ENCODE measurements at places on chromosomes 7 and 10. TPM values are rescaled to one million over a fixed set of nuclear protein-coding genes. Genes with fewer than 3 reads are reported as not detected.

ARHGAP22 gene
- 0.82 TPM for total RNA-seq

PSD gene
- total RNA-seq, result 1.4 TPM

- DNase-seq, result no peak
Observed at GRCh38 chr10:92014620-92015019, 91.0 kb downstream of the BTAF1 start.

- DNase-seq, result no peak
Observed at GRCh38 chr7:42272793-42273665, 36.0 kb upstream of the GLI3 start.

- no peak for DNase-seq
Observed at GRCh38 chr10:131697476-131698128, 203.2 kb upstream of the PPP2R2D start.

GRCh38 chr10:110750931-110751330 is 106.8 kb downstream of the RBM20 start:
- DNase-seq, result no peak

DNA sequence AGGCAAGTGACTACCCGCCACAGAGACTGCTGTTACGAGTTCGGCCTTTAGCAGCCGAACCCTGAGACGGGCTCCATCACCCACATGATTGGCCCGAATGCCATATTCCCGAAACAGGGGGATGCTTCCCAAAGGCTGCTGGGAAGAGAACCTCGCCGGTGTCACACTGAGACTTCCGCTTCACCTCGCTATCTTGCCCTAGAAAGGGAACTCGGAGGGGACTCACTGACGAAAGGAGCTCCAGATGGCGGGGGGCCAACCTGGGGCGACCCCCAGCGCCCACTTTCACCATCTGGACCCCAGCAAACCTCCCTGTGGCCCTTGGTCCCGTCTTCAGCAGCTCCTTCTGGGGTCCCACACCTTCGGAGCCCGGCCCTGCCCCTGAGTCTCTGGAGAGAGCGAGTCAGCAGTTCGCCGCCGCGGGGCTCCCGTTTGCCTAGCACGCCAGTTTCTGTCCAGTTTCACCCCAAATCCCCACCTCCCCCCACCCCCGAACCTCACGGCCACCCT is 529 bp downstream of the HPS1 start:
- DNase-seq, result peak; percentile 57

DNA sequence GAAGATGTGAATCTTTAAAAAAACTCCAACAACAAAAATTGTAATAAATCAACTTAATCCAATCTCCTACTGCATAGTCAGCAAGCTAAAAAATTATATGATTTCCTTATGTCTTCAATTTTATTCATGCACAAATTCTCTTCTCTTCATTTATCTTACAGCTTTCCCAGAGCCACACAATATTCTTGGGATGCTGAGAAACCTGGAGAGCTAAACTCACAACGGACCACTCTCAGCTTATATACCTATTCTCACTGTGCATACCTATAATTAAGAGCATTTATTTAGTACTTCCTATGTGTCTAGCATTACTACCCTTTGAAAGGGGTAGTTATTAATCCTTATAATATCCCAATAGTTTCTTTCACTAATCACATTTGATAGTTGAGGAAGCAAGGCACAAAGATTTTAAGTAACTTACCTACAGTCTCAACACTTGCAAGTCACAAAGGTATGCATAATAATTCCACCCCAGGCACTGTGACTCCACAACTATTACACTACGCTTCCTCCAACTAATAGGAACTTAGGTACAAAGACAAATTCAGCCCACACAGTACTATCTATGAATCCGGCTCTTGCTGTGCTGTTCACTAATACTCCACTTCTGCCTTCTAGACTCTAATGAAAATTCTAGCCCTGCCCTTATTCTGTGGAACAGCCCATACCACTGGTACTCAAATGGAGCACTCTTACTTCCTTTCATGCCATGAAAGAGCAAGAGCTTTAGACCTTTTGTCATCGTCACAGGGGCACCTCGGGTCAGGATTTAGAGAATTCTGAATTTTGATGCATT is 5.1 kb downstream of the CCDC71L start:
- no peak for DNase-seq

DNA sequence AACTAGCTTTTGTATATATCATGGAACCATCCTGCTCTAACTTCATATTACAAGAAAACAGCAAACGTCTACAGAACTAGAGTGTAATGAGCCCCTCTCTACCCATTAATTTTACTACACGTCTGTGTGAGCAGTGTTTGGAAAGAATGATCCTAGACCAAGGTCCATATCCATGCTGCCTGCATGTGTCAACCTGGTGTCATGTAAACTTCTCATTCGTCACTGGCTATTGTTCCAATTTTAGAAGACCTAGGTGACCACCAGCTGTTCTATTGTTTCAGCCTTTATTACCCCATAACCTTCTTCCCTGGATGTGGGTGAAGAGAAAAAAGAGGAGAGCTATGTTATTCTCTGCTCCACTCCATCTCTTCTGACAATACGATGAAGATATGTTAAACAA is 77.1 kb downstream of the CREM start:
- DNase-seq, result no peak

GRCh38 chr7:127873715-127874636 is 157.3 kb downstream of the LRRC4 start:
- DNase-seq, result no peak

All from activated B cell treated with CpG ODN at 0.5 μM for 24 hours (primary cell).